ENCODE measurements at places on chromosomes 13 and 19.

- DNase-seq = no peak
Measured at GRCh38 chr13:65985612-65986011, 1244.5 kb downstream of the PCDH9 start.

DNA sequence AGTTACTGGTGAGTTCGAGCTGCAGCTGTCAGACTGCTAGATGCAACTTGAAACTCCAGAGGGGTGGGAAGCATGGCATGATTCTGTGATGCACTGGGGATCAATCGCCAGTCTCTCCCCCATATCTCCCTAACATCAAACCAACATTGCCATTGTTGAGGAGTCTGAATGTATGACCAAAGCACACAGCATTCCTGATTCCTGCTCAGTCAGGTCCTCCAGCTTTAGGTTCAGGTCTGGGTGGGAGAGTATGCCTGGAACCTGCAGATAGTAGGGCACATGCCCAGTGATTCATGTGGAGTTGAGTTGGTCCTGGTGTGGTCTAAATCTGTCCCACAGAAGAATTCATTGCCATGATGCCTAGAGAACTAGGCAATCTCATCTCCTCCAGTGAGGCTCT is 269.1 kb downstream of the GPC5 start:
- DNase-seq = no peak

GRCh38 chr19:50496189-50497021 is 14.6 kb downstream of the JOSD2 start:
- DNase-seq = no peak

GRCh38 chr13:109995578-109995977 is 209.2 kb upstream of the IRS2 start:
- DNase-seq = no peak

DNA sequence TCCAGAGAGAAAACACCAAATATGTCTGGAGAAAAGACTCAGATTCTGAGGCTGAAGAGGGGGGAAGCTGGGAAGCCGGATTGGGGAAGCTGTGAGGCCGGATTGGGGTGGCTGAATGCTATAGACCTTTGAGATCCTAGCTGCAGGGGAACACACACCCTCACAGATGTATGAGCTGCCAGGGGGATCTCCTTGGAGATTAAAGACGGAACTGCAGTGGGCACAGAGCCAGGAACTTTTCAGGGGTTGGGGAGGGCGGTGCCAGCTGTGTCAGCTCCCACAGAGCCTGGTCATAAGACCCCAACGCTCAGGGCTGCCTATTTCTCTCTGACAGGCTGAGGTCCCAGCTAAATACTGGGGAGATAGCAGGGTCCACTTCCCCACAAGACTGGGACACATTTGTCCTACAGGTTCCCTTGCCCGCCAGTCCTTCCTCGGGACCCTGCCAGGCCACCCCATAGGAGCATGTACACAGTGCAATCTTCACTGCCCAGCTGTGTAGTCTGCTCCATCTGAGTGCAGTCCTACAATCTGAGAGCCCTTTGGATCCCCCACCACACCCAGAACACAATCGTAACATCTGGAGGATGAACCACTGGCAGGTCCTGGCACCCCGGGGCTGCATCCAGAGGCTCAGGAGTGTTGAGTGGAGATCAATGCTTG is 1893.9 kb downstream of the PCDH9 start:
- no peak for DNase-seq

GRCh38 chr13:27171244-27171826 is at the start of gene USP12:
USP12 (minus strand) TSS chr13:27171811; CDS start chr13:27171639, 172 bp downstream.
- no peak for DNase-seq
